Smooth muscle cell of the coronary artery (primary cell): ENCODE measurements at places on chromosomes 1 and 21. TPM values are rescaled to one million over a fixed set of nuclear protein-coding genes. Genes with fewer than 3 reads are reported as not detected.

PARK7 gene
- total RNA-seq: 299 and 380 TPM in 2 replicates

MYBPH gene
- total RNA-seq: 0.35 TPM in 1 of 2 replicates, not detected in the other

FAM177B gene
- total RNA-seq: not detected in 2 replicates

AIRE gene
- not detected in 2 replicates for total RNA-seq

ORC1 gene
- under 0.01 and 1.9 TPM in 2 replicates for total RNA-seq

CYP4A22 gene
- total RNA-seq: not detected in 2 replicates

NCAM2 gene
- total RNA-seq: 0.45 and 11.3 TPM in 2 replicates

HSD11B1 gene
- total RNA-seq: 0.45 and 71.1 TPM in 2 replicates

TMPRSS15 gene
- not detected in 2 replicates for total RNA-seq

SGIP1 gene
- 8.6 and 14.9 TPM in 2 replicates for total RNA-seq

ETNK2 gene
- total RNA-seq: 1.1 and 5.3 TPM in 2 replicates

ADAMTSL4 gene
- total RNA-seq: 1.4 and 3.4 TPM in 2 replicates

CD1E gene
- not detected in 2 replicates for total RNA-seq

LPAR3 gene
- total RNA-seq: 0.45 and 10.2 TPM in 2 replicates

MYOG gene
- not detected in 2 replicates for total RNA-seq

HPDL gene
- total RNA-seq: 0.12 and 1.1 TPM in 2 replicates

RHD gene
- not detected in 2 replicates for total RNA-seq

S100A1 gene
- 0.23 TPM in 1 of 2 replicates, not detected in the other for total RNA-seq

CELA2A gene
- not detected in 2 replicates for total RNA-seq

MYCL gene
- total RNA-seq: 0.12 and 3.8 TPM in 2 replicates
